ENCODE measurements at places on chromosomes 2 and 18. TPM values are rescaled to one million over a fixed set of nuclear protein-coding genes. Genes with fewer than 3 reads are reported as not detected.

Gene ALLC
- not detected for total RNA-seq

Gene TTLL4
- 9.9 TPM for total RNA-seq

Gene KCNE4
- total RNA-seq: 3.4 TPM

Gene FBXO36
- 1.3 TPM for total RNA-seq

Gene WDFY1
- 16.8 TPM for total RNA-seq

Gene COL3A1
- 86.4 TPM for total RNA-seq

Gene ERFE
- total RNA-seq: 0.33 TPM

Gene PCARE
- 2.2 TPM for total RNA-seq

Gene AOX1
- 12.2 TPM for total RNA-seq

All from right atrium auricular region (tissue), 2 donors.